ENCODE measurements at places on chromosomes 2 and 18.
A peak's percentile ranks its signal among the peaks of the same experiment; 100 is the strongest.

DNA sequence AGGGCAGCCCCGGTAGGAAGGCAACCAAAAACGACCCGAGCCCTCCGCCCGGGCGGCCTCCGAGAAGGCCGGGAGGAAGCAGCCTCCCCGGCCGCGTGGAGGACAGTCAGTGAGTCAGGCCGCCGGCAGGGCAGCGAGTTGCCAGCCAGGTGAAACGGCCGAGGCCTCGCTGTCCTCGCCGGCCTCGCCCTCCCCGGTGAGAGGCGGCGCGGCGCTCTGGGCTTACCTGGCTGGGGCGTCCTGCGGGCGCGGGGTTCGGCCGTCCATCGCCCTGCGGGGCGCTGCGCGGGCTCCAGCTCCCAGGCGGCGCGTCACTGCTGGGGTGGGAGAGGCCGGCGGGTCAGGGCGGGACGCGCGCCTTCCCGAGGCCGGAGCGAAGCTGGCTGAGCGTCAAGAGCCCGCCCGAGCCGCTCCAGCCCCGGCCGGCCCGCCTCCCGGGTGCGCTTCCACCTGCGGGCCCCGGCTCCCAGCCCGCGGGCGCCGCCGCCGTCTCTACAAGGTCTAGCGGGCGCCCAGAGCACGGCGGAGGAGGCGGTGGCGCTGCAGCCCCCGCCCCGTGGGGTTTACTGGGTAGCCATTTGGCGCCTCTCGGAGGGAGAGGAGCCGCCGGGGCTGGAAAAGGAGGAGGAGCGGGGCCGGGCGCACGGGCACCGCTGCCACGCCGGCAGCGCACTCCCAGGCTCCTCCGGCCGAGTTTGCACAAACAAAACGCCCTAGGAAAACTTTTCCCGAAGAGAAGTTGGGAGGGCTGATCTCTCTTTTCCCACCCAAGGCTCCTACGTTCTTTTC lies 499 bp downstream of the COBLL1 start:
- DNase-seq, result peak; percentile 93

DNA sequence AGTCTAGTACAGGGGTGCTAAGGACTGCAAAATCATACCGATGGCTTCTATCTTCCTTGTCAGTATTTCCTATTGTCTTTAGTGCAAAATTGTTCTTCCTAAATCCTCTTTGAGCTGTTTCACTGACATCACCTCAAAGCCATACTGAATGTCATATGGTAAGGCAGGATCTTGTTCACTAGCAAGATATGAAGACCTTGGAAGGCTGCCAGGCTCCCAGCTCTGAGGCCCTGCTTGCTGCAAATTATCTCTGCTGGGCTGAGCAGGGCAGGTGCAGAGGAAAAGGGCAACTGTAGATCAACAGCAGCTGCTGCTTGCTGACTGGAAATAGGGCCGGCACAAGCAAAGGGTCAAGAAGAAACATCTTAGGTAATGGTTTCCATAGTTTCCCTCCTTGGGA lies 58.2 kb downstream of the PMAIP1 start:
- peak; percentile 48 for DNase-seq

DNA sequence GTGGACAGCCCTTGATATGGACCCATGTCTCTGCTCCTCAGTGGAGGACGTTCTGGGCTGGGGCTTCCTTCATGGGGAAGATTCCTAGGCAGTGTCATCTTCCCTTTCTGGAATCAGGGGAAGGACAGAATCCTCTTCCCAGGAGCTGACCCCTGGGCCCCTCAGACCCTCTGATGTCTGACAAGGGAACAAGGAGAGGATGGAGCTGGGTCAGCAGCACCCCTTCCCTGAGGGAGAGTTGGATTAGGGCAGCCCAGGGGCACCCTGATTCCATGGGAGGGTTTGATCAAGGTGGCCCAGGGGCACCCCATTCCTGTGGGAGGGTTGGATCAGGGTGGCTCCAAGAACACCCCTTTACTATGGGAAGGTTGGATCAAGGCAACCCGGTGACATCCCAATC lies 86.5 kb downstream of the ACKR3 start:
- DNase-seq, result no peak

DNA sequence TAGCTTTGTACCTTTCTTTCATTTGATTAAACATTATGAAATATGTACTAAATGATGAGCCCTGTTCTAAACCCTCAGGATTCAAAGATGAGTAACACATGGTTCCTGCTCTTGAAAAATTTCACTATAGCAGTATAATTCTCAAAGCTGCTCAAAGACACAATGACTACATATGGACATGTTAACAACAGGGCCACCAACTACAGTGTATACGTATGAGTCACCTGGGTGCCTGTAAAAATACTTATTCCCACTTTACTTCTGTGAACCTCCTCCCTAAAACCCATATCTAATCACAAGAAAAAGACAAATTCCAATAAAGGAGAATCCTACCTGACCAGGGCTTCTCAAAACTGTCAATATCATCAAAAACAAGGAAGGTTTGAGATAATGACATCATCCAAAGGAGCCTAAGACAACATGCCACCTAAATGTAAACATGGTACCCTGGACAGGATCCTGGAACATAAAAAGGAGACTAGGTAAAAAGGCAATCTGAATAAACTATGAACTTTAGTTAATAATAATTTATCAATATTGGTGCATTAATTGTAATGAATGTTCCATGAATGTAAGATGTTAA lies 84.7 kb downstream of the FAM161A start:
- DNase-seq, result no peak

- peak; percentile 14 for DNase-seq
Observed at GRCh38 chr2:173866874-173867618, 98.1 kb downstream of the SP3 start.

DNA sequence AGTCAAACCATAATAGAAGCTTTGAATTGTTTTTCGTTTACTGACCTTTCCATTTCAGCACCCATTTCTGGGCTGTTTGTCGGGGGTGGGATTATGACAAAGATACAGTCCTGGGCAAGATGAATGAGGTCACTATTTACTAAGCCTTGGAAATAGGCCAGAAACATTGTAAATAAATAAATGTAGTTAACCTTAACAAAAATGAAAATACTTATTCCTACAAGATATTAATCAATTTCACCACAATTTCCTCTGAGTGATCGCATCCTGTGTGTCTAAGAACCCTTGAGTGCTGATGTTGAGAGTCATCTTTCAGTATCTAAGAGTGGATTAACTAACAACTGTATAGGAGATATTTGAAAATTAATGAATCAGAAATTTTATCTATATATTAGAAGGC lies 14.0 kb downstream of the ITGA4 start:
- DNase-seq, result no peak

DNA sequence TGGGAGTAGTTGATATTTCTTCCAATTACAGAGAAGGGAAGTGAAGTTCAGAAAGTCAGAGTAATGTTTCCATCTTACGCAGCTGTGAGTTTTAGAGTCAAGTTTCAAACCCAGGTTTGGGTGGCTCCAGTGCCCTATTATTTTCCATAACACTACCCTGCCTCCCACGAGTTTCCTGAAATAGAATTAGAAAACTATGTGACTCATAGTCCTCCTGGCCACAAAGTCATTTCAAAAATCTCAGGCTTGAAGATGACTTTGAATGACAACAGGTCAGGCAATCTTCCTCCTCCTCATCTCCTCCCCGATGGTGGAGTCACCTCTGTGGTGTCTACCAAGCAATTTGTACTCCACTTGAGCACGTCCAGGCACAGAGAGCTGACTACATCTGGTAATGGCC lies 212.3 kb upstream of the TRIB2 start:
- no peak for DNase-seq

GRCh38 chr2:134262684-134263083 lies 8.8 kb downstream of the MGAT5 start:
- DNase-seq, result no peak

GRCh38 chr2:225052703-225053102 lies 10.4 kb upstream of the DOCK10 start:
- no peak for DNase-seq

GRCh38 chr2:190615555-190616200 lies 33.2 kb upstream of the NAB1 start:
- no peak for DNase-seq

GRCh38 chr2:232502911-232503808 lies 15.5 kb upstream of the ECEL1 start:
- DNase-seq, result peak; percentile 45

DNA sequence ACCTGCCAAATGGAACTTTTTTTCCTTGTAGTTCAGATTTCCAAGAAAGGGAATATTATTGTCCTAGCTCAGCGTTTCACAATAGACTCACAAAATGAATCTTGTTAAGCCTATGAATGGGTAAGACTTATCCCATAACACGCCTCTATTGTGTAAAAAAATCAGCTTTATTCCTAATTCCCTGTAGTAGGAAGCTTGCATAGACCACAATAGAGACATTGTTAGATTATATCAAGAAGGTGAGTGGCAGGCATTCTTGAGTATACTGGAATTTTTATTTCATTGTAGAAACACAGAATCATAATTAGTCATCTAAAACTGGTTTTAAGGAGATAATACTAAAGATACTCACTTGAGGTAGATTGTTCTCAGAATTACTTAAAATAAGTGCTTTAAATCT lies 46.5 kb upstream of the SLC30A6 start:
- DNase-seq, result no peak

- no peak for DNase-seq
Observed at GRCh38 chr2:186101616-186102015, 363.0 kb downstream of the FSIP2 start.

- peak; percentile 1 for DNase-seq
Observed at GRCh38 chr2:35454966-35455638, 900.5 kb upstream of the CRIM1 start.

DNA sequence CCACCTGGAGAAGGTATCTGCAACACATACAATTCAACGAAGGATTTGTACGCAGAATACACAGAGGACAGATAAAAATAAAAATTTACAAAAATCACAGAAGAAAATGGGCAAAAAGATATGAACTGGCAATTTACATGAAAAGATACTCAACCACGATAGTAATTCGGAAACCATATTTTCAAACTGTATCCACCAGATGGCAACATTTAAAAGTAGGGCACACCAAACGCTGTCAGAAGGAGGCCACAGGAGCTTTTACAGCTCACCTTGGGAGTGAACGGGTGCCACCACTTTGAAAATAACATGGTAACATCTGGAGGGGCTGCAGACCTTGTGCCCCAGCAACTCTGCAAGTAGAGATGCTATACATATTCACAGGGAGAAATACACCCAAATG lies 9.8 kb downstream of the KIF1A start:
- peak; percentile 6 for DNase-seq

DNA sequence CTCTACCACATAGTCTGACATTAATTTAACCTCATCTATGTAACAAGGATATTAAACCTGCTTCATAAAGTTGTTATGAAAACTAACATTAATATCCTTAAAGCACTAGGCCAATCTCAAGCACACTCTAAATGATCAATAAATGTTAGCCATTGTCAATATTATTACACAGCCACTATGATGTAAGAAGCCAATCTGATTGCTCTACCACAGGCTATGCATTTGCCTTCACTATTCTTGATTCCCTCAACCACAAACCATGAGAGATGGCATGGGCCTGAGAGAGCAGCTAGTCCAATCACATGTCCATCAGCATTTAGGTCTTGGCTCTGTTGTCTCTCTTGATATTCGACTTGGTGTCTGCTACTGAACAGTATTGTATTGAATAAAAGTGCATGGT lies 4.2 kb downstream of the SLC25A12 start:
- no peak for DNase-seq

DNA sequence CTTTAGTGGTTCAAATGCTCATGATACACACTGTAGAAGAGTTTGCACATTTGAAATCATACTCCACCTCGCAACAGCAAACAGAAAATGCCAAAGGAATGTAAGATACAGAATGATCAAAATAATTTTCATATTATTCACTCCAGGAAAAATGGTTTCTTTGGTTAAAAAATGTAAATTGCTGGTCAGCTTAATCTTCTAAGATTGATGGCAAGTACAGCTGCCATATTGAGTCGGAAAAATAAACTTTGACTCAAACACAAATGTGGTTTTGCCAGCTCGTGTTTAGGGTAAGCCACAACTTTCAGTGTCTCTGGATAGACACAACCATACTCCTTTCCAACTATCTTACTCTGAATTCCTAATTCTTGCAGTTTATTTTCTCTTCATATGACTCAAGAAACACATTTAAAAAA lies 154.9 kb upstream of the SMIM21 start:
- DNase-seq, result peak; percentile 10

DNA sequence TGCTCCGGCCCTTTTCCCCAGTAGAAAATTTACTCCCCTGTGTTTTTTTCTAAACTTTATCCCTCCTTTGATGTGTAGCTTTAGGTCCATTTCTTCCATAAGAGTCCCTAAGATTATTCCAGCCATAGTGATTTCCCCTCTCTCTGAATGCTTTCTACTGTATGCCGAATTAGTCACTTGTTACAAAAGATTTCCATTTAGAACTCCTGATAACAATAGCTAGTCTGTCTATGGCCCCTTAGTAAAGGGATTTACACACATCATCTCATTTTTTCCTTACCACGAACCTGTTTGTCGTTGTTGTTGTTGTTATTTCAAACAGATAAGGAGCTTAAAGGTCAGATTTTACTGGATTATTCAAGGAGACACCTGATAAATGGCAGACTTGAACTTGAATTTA lies 256.1 kb downstream of the PAX3 start:
- no peak for DNase-seq

DNA sequence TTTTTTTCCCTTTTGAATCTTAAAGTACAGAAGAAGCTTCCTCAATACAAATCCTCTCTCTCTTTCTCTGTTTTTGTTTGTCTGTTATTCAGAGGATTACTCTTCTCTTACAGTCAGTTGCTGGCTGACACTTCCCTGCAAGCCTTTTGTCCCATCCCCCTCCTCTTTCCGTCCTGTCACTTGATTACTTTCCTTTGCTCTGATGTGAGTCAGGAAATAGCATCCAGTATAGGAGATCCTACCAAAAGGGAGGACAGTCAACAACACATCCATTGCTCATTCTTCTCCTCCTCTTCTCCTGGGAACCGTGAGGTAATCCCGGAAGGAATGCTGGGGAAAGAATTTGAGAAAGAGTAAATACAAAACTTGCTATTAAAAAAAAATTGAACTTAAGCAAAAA lies 79.3 kb upstream of the SCN7A start:
- DNase-seq, result peak; percentile 40

DNA sequence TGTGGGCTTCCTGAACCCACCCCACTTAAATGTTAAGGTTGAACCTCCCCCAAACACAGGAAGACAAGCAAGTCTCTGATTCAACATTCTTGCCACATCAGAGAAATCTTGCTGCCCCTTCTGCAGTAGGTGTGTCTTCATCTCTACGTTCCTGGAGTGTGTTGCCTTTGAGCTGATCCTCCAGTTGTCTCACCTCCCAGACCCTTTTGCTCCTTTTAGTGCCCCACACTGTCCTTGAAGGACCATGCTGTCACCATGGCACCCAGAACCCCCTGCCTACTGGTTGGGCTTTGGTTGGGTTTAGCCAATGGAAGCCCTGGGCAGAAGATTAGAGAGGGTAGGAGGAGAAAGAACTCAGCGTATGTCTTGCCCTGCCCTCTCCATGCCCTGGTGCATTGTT lies 10.7 kb downstream of the CAB39 start:
- no peak for DNase-seq

- DNase-seq, result no peak
Observed at GRCh38 chr2:95393901-95394300, 8.6 kb upstream of the FAHD2A start.

DNA sequence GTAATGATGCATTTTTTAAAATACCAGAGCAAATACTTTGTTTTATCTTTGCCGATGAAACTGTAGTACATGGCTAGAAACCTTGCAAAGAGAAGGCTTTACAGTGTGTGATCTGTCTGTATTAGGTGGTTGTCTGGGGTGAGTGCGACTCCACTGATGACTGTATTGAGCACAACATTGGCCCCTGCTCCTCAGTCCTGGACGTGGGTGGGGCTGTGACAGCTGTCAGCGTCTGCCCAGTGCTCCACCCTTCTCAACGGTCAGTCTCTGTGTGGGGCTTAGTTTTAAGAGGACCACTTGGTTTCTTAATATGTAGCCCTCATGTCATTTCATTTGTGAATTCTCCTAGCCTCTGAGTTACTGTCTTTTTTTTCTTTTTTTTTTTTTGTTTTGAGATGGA lies 17.4 kb upstream of the MOCOS start:
- no peak for DNase-seq
